ENCODE measurements at places on chromosomes 11 and 22. TPM values are rescaled to one million over a fixed set of nuclear protein-coding genes. Genes with fewer than 3 reads are reported as not detected.

CRYBB2 gene
- total RNA-seq: not detected

DNA sequence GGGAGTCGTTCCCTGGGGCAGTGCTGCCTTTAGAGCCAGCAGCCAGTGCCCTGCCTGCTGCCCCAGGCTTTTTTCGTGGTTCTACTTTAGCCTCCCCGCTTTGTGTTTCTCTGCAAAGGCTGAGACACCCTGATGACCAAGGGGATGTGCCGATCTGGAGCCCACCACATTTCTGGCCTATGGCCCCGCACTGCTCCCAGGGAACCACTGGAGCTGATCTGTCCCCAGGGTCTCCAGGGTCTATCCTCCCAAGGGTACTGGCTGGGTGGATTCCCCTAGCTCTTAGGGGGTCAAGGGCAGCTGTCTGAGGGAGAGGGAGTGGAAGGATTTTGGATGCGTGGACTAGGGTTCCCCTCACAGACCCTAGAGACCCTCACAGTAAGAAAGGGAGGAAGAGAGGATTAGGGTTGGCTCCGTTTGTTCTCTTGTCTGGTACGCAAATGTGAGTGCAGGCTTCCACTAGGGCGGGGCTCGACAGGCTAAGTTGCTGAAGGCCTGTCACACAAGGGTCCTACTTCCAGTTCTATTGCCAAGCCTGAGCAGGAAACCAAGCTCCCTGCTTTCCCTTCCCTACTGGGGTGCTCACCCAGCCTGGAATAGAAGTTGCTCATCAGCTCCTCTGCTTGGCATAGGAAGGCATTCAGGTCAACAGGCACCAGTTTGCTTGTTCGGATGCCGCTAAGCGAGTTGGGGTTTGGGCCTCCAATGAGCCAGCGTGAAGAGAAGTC, 19.3 kb downstream of the TREH start:
- H3K36me3 ChIP-seq: peaks cover 7% of the 10 kb centered on the region
- H3K27ac ChIP-seq: no peak overlapping the region
- no peak for DNase-seq
- no peaks in the 10 kb centered on the region for H3K27me3 ChIP-seq

GRCh38 chr22:26065847-26066246, 103.4 kb upstream of the SEZ6L start:
- no peaks in the 10 kb centered on the region for H3K4me1 ChIP-seq
- H3K36me3 ChIP-seq: no peaks in the 10 kb centered on the region
- no peak overlapping the region for H3K27ac ChIP-seq
- peaks cover 11% of the 10 kb centered on the region for H3K27me3 ChIP-seq
- DNase-seq: no peak

- no peaks in the 10 kb centered on the region for H3K4me1 ChIP-seq
- H3K4me3 ChIP-seq: no peak overlapping the region
- no peaks in the 10 kb centered on the region for H3K27me3 ChIP-seq
- DNase-seq: no peak
- H3K36me3 ChIP-seq: peaks cover 12% of the 10 kb centered on the region
Observed at GRCh38 chr22:46910624-46911023, 148.2 kb downstream of the TBC1D22A start.

DNA sequence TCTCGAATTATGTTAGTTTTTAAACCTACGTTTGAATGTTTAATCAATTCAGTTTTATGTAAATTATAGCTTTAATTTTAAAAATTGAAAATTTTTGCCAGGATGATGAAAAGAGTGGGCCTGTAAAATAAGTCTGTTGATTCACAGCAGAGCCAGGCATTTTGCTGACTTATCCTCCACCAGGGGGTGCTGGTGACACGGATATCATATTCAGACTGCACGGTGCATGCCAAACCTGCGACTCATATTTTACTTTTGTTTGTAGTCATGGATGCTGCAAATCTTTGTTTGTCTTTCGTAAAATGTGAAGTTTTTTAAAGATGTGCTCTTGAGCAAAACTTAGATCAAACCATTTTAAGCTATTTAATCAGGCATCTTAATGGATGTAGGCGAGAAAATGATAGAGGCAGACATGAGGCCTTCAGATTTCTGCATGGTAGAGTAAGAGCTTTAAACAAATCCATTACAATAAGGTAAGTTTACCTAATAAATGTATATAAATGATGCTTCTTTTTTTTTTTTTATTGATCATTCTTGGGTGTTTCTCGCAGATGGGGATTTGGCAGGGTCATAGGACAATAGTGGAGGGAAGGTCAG, 3.6 kb upstream of the OR8B3 start:
- DNase-seq: peak; percentile 65
- no peak overlapping the region for H3K4me3 ChIP-seq
- H3K4me1 ChIP-seq: no peaks in the 10 kb centered on the region
- H3K36me3 ChIP-seq: no peaks in the 10 kb centered on the region

GRCh38 chr11:73995247-73995646, 12.6 kb upstream of the UCP2 start:
- H3K36me3 ChIP-seq: no peaks in the 10 kb centered on the region
- no peaks in the 10 kb centered on the region for H3K27me3 ChIP-seq
- no peaks in the 10 kb centered on the region for H3K4me1 ChIP-seq
- H3K27ac ChIP-seq: no peak overlapping the region

DNA sequence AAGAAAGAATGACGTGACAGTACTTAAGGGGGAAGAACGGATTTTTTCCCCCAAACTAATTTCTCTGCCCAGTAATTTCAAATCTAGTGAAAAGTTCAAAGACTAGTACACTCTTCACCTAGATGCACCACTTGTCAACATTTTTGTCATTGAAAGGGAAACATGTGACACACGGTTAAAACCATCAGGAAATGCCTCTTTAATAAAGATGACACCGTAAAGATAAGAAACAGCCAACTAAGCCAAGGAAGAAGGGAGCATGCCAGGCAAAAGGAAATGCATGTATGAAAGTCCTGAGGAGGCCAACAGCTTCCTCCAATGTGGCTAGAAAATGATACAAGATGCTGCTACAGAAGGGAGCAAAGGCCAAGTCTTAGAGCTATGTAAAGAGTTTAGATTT, 49.4 kb downstream of the RSF1 start:
- no peak overlapping the region for H3K27ac ChIP-seq
- H3K4me1 ChIP-seq: no peaks in the 10 kb centered on the region
- H3K27me3 ChIP-seq: no peaks in the 10 kb centered on the region
- H3K36me3 ChIP-seq: no peaks in the 10 kb centered on the region
- DNase-seq: no peak
- H3K4me3 ChIP-seq: no peak overlapping the region
